Fibroblast of villous mesenchyme (primary cell): ENCODE measurements at places on chromosomes 11 and 22. TPM values are rescaled to one million over a fixed set of nuclear protein-coding genes. Genes with fewer than 3 reads are reported as not detected.

- DNase-seq = no peak
These were observed 436.0 kb downstream of the NELL1 start for GRCh38 chr11:21105196-21105917.

GRCh38 chr11:42412590-42412989, 899.2 kb upstream of the API5 start:
- DNase-seq = no peak

DNA sequence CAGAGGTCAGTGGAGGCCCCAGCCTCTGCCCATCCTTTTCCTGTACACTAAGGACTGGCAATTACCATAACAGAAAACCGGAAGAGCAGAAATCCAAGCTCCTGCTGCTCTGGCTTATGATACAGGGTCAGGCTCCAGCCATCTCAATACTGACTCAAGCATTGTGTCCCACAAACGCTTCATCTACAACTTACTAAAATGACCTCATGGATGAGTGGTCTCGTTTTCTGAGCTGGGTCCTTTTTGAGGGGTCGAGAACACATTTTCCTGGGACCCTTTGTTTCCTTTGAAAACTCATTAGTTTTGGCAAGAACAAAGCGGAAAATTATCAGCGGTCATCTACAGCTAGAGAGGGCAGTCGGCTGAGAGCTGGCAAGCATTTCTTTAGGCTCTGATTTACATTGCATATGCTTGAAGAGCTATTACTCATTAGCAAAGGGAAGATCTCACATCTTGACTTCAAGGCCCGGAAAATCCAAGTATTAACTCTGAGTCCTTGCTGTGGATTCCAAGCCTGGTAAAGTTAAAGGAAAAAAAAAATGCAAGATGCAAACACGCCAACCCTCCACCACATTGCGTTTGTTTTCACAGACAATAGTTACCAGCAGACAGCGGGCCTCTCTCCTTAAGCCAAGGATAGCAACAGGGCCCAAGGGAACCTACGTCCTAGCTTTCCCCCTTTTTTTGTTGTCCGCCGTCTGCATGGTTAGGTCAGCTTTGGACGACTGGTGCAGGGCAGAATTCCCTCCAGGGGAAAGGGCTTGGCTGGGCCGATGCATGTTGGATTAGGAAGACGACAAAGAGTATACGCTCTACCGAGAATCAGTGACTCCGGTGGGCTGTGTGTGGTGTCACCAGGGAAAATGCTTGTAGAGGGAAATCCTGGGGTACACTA, 1.8 kb downstream of the TESMIN start:
- no peak for DNase-seq

DNA sequence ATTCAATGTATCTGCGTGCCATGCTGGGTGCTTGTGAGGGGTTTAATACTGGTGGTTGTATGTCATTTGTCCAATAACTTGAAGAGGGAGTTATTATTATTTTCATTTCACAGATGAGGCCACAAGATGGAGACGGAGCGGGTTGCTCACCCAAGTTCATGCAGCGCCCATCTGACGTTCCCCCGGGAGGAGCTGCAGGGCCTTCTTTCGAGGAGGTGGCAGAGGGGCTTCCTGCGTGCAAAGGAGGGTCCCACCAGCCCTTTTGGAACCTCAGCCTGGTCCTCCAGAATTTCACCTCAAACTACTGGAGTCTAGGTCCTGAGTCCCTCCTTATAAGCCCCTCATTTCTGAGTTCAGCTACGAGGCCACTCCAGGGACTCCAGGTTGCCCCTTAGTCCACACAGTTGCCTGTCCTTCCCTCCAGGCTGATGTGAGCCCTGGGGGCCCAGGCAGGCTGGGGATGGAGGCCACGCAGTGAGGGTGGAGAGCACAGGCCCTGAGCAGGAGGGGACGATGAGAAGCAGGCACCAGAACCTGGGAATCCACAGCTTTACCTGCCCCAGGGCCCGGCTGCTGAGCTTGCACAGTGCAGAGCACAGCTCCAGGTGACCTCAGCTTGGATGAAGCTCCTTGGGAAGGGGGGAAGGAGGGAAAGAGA, 2.9 kb upstream of the VSIG10L2 start:
- DNase-seq = no peak

GRCh38 chr11:211295-211694, 3.8 kb downstream of the RIC8A start:
- DNase-seq = no peak

DNA sequence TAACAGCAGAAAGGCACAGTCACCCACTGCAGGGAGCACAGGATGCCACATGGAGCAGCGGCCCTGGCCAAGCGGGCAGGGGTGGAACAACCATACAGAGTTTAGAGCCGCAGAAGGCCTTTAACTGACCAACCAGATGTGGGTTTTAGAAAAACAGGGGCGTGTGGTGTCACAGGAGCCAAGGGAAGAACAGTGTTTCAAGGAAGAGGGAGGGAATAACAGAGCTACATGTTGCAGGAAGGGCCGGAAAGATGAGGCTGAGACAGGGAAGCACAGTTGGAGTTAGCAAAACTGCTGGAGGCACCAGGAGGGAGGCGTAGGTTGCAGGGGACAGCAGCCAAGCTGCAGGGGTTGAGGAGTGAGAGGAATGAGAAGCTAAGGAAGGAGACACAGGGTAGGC, 7.8 kb upstream of the NAA40 start:
- peak; percentile 37 for DNase-seq

DNA sequence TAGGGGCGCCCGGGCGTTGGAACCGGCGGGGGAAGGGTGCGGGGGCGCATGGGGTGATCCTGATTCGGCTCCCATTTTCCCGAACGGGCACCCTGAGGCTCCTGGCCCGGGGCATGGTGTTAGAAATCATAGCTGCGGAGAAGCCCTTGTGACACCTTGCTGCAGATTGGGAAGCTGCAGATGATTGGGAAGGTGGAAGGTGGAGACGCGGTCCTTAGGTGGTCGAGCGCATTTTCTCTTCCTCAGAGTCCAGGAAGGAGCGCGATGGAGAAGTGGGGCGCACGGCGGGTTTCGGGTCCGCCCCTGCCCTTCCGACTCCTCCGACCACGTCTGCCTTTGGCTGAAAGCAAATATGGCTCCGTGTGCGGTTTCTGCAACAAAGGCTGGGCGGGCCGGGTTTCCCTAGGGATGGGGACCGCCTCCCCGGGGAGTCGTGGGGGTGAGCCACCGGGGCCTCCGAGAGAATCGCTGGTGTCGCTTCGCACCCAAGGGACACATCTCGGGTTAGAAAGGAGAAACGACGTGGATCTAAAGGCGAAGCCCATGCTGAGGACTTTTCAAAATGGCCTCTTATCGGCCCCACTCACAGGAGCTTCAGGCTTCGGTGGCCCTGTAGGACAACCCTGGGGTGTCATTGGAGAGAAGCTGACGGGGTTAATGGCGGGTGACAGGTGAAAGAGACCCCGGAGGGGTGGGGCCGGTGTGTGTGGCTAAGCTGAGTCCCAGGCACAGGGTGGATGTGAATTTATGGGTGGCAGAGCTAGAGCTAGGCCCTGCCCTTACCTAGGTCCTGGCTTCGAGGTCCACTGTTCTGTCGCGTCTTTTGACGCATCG, 707 bp upstream of the FTH1 start:
- DNase-seq = peak; percentile 38

DNA sequence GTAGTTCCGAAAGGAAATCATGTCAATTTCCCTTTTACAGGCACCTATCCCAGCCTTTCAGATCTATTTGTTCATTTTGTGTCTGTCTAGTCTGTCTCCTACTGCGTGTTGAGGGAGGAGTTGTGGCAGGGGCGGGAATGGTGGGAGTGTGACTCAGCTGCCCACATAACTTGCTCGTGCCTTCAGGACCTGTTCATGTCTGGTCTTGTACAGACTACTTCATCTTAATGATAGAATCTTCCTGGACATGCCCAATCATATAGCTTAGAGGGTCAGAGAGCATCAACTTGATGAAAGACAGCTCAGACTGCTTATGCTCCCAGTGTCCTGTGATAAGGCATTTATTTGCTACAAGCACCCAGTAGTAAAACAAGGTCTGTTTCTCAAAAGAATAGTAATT, 61.0 kb upstream of the BIRC3 start:
- peak; percentile 68 for DNase-seq

- DNase-seq = peak; percentile 99
These were observed at the start of gene HNRNPUL2 for GRCh38 chr11:62727165-62727871. TSS of gene HNRNPUL2 (minus strand) at chr11:62727457. CDS start at chr11:62727156, 301 bp downstream.

GRCh38 chr11:125603207-125603606, 10.6 kb downstream of the STT3A start:
- DNase-seq = no peak

GRCh38 chr11:117562136-117562535, 234.5 kb downstream of the CEP164 start:
- no peak for DNase-seq

DNA sequence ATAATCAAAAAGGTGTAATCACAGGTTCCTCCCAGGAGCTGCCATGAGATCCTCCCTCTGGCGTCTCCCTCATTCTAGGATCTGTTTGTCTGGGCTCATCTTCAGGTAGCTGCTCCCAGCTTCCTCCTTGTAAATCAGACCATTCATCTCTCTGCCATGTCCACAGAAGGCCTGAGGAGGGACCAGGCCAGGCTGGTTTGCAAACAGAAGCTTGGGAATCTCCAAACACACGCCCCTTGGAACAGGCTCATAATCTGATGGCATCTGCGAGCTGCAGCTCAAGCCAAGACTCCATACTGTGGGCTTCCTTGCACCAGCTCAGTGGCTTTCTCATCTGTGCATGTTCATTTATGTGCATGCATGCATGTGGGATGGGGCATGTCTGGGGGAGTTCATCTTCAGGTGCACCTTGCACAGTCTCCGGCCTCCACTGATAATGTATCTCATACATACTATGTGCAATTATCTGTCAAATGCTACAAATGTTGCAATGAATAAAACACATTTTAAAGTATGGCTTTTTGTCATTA, 134.9 kb downstream of the NXPE2 start:
- DNase-seq = no peak

DNA sequence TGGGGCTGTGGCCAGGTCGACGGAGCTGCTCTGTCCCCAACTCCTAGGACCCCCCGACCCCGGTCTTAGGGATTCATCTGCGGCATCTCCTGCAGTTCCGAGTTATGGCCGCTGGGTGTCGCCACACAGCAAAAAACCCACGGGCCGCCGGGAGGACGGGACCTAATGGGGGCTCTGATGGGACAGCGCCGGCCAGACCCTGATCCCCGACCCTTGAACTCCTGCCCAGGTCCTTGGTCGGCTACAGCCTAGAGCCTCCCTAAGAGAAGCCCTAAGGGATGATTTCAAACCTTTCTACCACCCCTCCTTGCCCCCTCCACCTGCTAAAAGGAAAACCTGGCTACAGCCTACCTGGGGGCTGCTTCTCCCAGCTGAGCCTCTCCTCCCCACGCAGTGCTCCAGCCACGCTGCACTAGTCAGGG, 30.8 kb upstream of the LRRC10B start:
- DNase-seq = peak; percentile 25

DNA sequence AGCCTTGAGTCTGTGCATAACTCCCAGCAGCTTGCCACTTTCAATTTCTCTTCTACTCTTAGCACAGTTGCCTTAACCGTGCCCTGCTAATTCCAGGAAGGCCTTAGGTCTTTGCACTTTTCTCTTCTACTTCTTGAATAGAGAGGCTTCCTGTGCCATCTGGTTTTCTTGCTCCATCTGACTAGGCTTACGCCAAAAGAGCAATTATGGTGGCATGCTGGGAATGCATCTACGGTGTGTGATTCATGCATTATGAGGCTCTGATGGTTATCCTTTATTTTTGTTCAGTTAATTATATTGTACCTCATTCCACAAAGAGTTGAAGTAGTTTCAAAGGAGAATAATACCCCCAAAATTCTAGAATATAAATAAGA, 29.4 kb downstream of the SIK2 start:
- peak; percentile 69 for DNase-seq

GRCh38 chr11:68311160-68312116, 953 bp upstream of the LRP5 start:
- DNase-seq = no peak

DNA sequence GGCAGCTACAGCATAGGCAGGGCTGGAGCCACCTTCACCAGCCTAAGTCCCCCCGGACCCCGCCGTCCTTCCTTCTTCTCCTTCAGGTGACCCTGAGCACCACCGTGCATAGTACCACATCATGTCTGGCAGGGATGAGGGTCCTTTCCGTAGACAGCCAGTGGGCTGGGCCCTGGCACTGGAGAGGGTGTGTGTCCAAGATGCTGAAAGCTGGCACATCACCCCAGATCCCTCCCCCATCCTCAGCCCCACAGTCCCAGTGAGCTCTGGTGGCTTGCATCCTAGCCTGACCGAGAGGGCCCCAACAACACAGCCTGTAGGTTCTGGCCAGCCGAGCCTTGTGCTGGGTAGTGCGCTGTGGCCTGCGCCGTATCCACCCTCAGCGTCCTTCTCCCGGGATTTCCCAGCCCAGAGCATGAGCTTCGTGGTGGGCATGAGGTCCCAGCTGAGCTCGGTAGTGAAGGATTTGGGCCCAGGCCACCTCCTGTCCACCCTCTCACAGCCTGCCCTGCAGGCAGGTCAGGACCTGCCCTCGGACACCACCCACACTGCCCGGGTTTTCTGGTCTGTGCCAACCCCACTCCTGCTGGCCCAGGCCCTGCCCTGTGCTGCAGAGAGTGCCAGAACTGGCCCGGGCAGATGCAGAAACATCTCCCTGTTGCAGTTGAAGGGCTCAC, 1124.3 kb downstream of the BRD1 start:
- DNase-seq = no peak

DNA sequence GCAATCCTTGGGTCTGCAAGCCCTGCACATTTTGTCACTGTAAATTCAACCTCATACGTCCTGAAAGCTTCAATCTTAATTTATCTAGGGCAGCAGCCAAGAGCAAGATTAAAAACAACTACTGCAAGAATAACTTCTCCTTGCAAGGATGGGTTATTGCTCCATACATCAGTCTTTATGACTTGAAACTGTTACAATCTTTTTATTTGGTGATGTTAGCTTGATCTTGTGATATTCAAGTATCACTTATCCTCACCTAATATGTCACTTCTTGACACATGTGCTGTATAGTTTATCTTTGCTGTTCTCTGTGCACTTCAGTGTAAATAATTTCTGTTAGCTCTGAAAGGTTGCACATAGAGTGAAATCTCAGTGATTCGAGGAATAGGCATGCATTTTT, 14.7 kb upstream of the APLP2 start:
- DNase-seq = no peak

GRCh38 chr22:30856741-30857502, 111.7 kb downstream of the MORC2 start:
- DNase-seq = no peak

The HTR3B gene
- not detected in 2 replicates for total RNA-seq

The KCNQ1OT1 gene
- total RNA-seq = 6.0 and 6.1 TPM in 2 replicates

The F2 gene
- not detected in 2 replicates for total RNA-seq

The GGTLC2 gene
- not detected in 2 replicates for total RNA-seq

The GTSE1 gene
- total RNA-seq = 7.4 and 10.4 TPM in 2 replicates

The DNAJB7 gene
- total RNA-seq = not detected in 2 replicates

The OR8A1 gene
- total RNA-seq = under 0.01 TPM in 1 of 2 replicates, not detected in the other

The CNIH2 gene
- 0.43 and 0.64 TPM in 2 replicates for total RNA-seq

The C22orf31 gene
- not detected in 2 replicates for total RNA-seq

The CERK gene
- total RNA-seq = 37.7 and 38.9 TPM in 2 replicates

The HEPACAM gene
- under 0.01 and 0.86 TPM in 2 replicates for total RNA-seq

The DRD4 gene
- total RNA-seq = not detected in 2 replicates

The SLC35F2 gene
- total RNA-seq = 4.8 and 14.7 TPM in 2 replicates

The CST6 gene
- under 0.01 TPM in 1 of 2 replicates, not detected in the other for total RNA-seq

The MRGPRX4 gene
- not detected in 2 replicates for total RNA-seq

The LRP4 gene
- total RNA-seq = 3.5 and 3.9 TPM in 2 replicates

The XRRA1 gene
- 7.8 and 9.7 TPM in 2 replicates for total RNA-seq

The TRIOBP gene
- 121 and 141 TPM in 2 replicates for total RNA-seq
